Left forelimb (tissue), 1 donor: ENCODE measurements at places on chromosomes 12 and 14.
A peak's percentile ranks its signal among the peaks of the same experiment; 100 is the strongest.

- no peak for DNase-seq
Observed at GRCh38 chr12:120674097-120674636, 12.8 kb upstream of the MLEC start.

DNA sequence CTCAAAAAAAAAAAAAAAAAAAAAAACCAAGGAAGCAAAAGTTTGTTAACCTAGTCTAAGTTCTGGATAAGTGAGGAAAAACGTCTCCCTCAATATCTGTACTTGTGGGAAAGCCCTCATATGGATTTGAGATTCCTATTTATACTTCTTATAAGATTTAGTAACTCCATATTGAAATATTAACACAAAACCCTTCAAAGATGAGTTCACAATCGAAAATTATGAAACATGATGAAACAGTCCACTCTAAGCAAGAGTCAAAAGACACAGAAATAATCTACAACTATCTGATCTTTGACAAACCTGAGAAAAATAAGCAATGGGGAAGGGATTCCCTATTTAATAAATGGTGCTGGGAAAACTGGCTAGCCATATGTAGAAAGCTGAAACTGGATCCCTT is 25.2 kb downstream of the VWF start:
- DNase-seq, result no peak

DNA sequence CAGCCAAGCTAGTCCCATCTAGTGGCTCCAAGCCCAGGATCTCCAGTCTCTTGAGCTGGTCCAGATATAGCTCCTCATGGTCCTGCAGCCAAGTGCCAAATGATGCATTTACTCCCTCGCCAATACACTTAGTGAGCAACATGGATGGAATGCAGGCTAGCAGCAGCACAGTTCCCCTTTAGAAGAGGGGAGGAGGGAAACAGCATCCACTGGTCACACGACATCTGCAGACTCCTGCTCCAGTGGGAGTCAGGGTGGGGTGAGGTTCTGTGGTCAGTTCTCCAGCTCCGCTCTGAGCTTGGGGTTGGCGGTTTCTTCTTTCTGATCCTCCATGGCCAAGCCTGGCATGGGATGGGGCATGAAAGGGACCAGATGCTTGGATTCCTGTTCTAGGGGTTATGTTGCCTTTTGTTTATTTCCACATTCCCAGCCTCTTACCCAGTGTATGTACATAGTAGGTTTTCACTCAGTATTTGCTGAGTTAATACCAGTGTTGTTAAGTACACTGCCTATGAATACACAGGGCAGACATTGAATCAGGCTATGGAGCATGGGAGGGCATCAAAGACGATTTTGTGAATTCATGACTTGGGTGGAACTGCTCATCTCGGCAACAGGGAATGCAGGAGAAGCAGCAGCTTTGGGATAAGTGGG is 57.3 kb downstream of the GALNT16 start:
- DNase-seq, result peak; percentile 63

- DNase-seq, result no peak
Observed at GRCh38 chr12:89619764-89620163, 88.9 kb downstream of the ATP2B1 start.

DNA sequence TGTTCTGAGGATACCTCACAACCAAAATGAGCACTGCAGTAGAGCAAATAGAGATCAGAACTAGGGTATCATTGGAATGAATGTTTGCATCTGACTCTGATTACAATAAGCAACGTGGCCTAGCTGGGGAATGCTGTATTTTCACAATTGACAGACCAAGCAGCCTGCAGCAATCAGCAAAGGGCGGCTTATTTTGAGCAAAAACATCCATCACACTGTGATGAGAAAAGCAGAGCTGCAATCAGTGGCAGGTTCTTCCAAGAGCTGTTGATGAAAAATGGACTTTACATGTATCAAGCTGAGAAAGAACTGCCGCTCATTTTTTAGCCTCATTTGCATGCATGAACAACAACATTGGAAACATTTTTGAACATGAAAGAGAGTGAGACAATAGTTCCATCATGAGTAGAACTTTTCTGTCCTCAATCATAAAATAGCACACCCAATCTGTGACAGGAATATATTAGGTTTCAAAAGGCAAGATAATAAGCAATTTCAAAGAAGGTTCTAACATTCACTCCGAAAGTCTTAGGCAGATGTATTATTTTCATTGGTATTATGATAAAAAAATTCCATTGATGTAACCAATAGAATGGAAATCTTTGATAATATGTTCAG is 249.7 kb upstream of the FBXO33 start:
- no peak for DNase-seq

- DNase-seq, result no peak
Observed at GRCh38 chr12:82694970-82695369, 8.3 kb downstream of the TMTC2 start.

DNA sequence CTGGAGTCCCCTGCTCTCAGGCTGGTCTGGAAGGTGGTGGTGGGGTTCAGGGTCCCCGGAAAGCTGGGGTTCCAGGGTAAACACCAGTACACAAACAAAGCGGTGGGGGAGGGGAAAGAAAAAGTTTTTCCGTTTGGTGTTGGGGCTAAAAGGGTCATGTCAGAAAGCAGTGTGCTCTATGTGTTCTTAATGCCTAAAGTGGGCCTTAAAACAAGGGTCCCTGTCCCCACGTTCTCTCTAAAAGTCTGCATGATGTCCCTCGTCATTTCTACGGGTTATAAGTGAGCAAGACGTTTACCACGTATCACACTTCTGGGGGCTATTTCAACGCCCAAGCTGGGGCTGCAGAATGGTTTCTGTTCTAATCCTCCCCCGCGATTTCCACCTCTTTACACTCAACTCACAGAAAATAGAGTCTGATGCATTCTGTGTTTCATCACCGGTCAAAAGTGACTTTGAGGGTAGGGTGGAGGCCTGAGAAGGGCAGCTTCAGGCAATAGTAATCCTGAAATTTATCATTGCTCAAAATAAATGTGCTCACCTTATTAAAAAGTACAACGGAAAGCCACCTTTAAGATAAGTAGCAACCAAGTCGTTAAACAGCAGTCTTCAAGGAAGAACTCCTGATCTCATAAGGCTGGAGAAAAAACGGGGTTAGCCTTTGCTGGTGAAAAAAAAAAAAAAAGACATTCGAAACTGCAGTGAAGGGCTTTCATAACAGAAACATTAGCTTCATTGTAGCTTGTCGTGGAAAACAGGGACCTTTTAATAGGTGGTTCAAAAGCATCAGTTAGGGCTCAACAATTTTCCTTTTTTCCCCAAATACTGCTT is 63.9 kb upstream of the PTGR2 start:
- no peak for DNase-seq
